NCI-H1930 (cell line): ENCODE measurements at places on chromosomes 11 and 22.

- no peak for DNase-seq
Measured at GRCh38 chr22:50035976-50036724, 21.9 kb downstream of the TTLL8 start.

- no peak for DNase-seq
Measured at GRCh38 chr11:79199729-79200354, 241.0 kb downstream of the TENM4 start.

GRCh38 chr22:49979587-49980264, 19.2 kb downstream of the PIM3 start:
- DNase-seq, result no peak

- DNase-seq, result no peak
Measured at GRCh38 chr22:42716649-42717127, 4.0 kb downstream of the A4GALT start.

- no peak for DNase-seq
Measured at GRCh38 chr11:105297463-105297862, 157.9 kb upstream of the CARD18 start.

- DNase-seq, result no peak
Measured at GRCh38 chr22:23230348-23231068, 50.2 kb downstream of the BCR start.

DNA sequence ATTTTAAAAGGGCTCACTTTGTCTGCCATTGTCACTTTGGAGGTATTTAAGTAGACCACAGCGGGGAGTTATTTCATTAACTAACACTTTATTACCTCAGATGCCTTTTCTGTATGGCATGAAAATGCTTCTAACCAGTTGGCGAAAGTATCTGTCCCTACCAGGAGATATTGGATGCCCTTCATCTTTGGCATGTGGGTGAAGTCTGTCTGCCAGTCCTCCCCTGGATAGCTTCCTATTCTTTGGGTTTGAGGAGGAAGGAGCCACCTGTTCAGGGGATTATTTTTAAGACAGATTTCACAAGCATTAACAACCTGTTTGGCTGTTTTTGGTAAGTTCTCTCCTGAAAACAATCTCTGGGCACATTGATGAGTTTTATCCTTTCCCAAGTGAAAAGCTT, 17.1 kb downstream of the MS4A6E start:
- no peak for DNase-seq
